ENCODE measurements at places on chromosomes 13 and 19.

DNA sequence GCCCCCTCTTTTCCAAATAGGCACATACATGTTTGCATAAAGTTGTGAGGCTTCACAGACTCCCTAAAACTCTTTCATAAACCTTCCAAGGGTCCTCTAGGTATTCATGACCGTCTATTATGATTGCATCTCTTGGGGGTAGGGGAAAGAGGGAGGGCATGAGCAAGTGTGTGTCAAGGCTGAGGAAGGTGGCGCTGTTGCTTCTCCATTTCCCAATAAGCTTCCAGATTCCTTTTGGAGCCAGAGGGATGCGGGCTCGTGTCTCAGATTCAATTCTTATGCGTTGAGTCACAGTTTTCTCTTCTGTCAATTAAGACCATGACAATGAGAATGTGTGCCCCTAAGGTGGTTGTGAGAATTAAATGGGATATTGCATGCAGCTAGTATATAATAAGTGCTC, 51.0 kb upstream of the CYP2A7 start:
- no peak for DNase-seq

- no peak for DNase-seq
Measured at GRCh38 chr13:26855921-26856320, 95.3 kb upstream of the GPR12 start.

DNA sequence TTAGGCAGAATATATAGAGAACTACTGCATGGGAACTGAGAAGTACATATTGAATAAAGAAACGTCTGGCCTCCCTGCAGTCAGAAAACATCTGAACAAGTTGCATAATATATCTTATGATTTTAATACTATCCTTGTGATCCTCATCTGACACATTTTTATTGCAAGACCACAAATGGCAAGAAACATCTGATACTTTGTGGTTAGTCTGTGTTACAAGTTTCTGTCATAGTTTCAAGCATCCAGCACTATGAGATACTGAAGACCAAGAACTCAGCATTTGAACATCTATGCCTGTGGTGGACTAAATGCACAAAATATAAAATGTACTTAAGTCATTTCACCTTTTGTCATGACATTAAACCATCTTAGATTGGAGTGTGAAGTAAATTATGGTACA, 1175.8 kb upstream of the MIR17HG start:
- DNase-seq: no peak

- DNase-seq: no peak
Measured at GRCh38 chr19:47714339-47714738, 1.1 kb downstream of the EHD2 start.

DNA sequence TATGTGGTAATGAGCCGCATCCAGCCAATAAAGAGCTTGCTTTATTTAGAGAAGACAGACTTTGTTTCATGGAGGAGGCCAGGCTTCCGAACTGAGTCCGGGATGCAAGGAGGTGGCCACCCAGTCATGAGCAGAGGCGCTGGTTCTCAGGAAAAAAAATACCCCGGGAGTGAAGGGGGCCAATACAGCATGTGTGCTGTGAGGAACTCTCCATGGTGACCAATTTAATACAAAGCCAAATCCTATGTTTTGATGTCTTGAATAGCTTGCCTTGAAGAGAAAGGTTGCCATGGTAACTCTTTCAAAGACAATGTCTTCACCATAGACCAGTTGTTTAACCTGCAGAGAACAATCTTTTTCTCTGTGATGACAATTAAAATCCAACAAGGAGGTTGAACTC, 43.4 kb upstream of the PDCD5 start:
- no peak for DNase-seq

GRCh38 chr19:524062-524674, 7.4 kb upstream of the CDC34 start:
- DNase-seq: no peak

DNA sequence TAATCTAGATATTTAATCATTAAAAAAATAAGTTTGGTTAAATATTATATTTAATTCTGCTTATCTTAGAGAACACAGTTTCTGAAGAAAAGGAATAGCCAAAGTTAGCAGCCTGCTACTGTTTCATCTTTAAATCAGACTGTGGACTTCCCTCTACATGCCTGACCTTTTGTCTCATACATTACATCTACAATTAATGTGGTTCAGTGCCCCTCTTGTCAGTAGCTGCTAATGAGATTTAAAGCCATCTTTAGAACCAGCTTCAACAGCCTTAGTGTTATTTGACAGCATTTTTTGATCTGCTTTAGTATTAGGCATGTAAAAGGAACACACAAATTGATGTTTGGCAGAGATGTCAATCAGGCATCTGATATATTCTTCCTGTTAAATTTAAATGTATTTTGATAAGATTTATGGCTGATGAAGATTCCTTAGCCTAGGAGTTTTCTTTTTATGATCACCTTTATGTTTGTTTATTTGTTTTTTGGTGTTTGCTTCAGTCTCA, 1925.8 kb upstream of the PRR20A start:
- DNase-seq: no peak

DNA sequence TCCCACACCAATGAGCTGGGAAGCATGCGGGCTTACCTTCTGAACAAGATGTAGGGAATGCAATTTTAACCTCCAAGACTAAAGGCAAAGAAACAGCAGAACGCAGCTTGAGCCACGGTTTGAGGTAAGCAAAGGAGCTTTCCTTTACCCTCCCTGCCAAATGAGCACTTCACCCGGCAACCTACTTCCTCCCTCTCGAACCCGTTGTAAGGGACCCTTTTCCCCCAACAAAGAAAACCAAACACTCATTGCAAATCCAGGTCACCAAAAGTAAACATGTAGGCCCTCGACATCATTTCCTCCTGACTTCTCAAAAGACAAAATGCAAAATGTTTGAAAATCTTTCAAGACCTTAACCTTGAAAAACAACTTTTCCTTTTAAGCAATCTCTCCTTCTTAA, 65.3 kb downstream of the ABCC4 start:
- DNase-seq: no peak

DNA sequence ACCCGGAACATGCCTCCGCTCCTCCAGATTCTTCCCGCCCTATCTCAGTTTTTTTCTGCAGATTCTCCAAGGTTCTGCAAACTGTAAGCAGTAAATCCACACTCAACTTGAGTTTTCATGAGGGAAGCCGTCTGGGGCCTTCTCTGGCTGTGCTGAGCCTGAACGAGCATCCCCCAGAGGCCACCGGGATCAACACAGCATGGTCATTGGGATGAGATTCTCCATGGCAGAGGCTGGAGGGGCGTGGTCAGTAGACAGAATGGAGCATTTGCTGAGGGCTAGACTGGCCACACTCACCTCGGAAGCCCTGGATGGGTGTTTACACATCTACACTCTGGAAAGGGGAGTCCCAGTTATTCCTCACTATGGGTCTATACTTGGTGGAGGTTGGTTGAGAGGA, 2.3 kb upstream of the LILRA4 start:
- DNase-seq: no peak

All from activated CD8-positive, alpha-beta memory T cell treated with anti-CD3 and anti-CD28 coated beads for 48 hours (primary cell).